LHCN-M2 (cell line): ENCODE measurements at places on chromosomes 3 and 15. TPM values are rescaled to one million over a fixed set of nuclear protein-coding genes. Genes with fewer than 3 reads are reported as not detected.

GRCh38 chr3:107217172-107217571 lies 160.1 kb upstream of the CCDC54 start:
- DNase-seq: peak; percentile 95

GRCh38 chr3:13475871-13476590 lies 4.1 kb upstream of the HDAC11 start:
- no peak for DNase-seq

DNA sequence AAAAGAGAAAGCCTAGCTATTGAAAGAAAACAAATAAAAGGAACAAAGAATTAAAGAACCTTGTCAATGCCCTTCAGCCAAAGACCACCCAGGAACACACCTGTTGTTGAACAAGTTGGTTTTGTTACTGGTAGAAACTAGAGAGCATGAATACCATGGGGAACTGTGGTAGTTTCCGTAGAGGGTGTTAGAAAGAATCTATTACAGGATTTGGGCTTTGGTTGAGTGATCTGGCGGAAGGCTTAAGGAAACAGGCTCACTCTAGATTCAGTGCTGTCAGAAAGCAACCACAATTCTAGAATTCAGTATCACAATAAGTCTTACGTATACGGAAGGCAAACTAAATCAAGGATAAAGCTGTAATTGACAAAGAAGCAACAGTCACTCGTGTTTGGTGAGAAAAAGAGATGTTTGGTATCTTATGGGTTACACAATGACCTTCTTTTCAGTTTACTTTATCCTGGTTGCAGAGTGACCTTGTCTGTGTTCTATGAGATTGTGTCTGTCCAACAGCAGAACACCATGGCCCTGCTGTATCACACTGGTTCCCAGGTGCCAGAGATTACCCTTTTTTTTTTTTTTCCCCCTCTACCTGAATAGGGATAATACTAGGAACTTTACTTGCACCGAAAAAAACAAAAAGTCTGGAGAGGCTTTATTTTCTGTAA lies 265.9 kb downstream of the SHQ1 start:
- DNase-seq: no peak

GRCh38 chr3:63937661-63938651 lies 25.8 kb upstream of the SCAANT1 start:
- no peak for DNase-seq

- no peak for DNase-seq
These were observed 357.4 kb downstream of the RORA start for GRCh38 chr15:60871731-60872130.

DNA sequence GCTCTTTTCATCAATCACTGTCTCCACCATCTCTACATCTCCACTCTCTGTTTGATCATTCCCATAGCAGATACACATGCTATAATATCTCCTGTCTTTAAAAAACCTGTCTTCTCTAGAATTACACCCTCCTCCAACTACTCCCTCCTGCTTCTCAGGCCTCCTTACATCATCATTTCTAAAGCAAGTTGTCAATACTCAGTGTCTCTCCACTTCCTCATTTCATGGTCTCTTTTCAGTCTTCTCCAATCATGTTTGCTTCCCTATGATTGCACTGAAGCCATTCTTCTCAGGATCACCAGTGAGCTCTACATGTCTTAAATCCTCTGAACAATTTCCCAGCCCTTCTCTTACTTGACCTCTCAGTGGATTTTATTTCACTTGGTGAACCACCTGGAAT lies 87.0 kb upstream of the ZNF280D start:
- no peak for DNase-seq

The GOLGA8R gene
- total RNA-seq: 1.3 and 2.0 TPM in 2 replicates

The PAQR5 gene
- 13.0 and 13.9 TPM in 2 replicates for total RNA-seq

The CLDN16 gene
- total RNA-seq: 0.13 TPM in 1 of 2 replicates, not detected in the other

The HTR3E gene
- not detected in 2 replicates for total RNA-seq
